Right renal pelvis (tissue), 4 donors: ENCODE measurements at places on chromosomes 16 and 17. TPM values are rescaled to one million over a fixed set of nuclear protein-coding genes. Genes with fewer than 3 reads are reported as not detected.

- no peak for DNase-seq
Measured at GRCh38 chr17:64306850-64307463, 43.9 kb upstream of the TEX2 start.

GRCh38 chr16:15946257-15947044, 3.0 kb upstream of the ABCC1 start:
- DNase-seq: no peak

DNA sequence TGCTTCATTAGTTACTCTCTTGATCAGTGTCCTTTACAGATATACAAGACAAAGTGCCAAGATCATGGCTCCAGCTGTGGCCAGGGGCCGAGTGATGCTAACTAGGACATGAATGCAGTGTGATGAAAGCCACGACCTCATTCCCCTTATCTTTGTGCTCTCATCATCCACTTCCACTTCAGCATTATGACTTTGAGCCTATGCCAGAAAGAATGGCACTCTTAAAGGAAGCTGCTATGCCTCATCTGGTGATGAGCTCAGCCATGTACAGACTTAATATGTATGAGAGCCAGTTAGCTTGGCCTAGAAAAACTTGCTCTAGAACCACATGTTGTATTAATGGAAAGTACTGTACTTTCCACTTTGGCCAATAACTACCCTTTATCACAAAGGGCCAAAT, 179.1 kb downstream of the TOX3 start:
- no peak for DNase-seq

CCL17 gene
- not detected for polyA plus RNA-seq

DNA sequence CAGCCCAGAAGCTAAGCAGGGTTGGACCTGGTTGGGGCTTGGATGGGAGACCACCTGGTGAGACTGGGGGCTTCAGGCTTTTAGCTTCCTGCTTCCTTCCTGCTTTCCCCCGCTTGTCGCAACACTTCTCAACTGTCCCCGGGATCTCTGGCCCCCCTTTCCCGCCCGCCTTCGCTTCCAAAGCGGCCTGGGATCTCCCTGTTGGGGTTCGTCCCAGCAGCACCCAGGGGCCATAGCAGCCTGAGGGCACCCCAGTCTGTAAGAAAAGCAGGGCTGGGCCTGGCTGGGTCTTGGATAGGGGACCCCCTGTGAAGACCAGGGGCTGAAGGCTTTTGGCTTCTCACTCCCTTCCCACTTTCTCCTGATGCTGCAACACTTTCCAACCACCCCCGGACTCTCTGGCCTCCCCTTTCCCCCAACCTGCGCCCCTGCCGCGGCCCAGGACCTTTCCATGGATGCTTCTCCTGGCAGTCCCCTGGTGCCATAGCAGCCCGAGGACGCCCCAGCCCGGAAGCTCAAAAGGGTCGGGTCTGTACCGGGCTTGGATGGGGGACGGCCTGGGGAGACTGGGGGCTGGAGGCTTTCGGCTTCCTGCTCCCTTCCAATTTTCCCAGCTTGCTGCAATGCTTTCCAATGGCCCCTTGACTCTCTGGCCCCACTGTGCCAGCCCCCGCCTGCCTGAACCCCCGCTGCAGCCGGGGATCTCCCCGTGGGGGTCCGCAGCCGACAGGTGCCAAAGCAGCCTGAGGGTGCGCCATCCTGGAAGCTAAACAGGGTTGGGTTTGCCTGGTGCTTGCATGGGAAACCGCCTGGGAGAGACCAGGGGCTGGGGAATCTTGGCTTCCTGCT, 2276.2 kb downstream of the TP53TG3F start:
- no peak for DNase-seq

DNA sequence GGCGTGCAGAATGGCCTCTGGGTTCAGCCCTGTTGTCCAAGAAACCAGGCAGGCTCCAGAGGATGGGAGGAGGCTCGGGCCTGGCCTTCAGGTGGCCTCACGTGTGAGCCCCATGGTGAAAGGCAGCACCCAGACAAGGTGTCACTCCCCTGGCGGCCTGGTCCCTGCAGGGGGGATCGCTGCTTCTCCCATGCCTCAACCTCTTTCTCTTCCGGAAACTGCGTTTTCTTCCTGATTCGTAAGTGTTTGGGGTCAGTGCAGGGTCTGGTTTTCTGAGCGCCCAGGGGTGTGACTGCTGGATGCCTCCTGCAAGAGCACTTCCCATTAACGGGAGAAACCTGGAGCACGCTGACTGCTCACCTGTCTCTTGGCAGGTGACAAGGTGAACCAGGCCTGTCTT, 70.0 kb upstream of the CIBAR2 start:
- no peak for DNase-seq

GRCh38 chr16:22278441-22279230, 18.6 kb upstream of the POLR3E start:
- DNase-seq: no peak

DNA sequence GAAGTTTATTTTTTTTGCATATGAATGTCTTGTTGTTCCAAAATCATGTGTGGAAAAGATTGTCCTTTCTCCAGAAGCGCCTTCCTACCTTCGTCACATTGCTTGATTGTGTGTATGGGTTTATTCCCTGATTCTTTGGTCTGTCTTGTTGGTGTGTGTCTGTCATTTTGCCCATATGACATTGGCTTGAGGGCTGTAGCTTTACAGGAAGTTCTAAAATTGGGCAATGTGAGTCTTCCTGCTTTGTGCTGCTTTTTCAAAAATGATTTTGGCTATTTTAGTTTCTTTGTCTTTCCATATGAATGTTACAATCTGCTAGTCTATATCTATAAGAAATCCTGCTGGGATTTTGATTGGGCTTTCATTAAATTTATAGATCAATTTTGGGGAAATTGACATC, 217.2 kb downstream of the SNX29 start:
- DNase-seq: no peak

WFIKKN2 gene
- 0.89 TPM for polyA plus RNA-seq

DNA sequence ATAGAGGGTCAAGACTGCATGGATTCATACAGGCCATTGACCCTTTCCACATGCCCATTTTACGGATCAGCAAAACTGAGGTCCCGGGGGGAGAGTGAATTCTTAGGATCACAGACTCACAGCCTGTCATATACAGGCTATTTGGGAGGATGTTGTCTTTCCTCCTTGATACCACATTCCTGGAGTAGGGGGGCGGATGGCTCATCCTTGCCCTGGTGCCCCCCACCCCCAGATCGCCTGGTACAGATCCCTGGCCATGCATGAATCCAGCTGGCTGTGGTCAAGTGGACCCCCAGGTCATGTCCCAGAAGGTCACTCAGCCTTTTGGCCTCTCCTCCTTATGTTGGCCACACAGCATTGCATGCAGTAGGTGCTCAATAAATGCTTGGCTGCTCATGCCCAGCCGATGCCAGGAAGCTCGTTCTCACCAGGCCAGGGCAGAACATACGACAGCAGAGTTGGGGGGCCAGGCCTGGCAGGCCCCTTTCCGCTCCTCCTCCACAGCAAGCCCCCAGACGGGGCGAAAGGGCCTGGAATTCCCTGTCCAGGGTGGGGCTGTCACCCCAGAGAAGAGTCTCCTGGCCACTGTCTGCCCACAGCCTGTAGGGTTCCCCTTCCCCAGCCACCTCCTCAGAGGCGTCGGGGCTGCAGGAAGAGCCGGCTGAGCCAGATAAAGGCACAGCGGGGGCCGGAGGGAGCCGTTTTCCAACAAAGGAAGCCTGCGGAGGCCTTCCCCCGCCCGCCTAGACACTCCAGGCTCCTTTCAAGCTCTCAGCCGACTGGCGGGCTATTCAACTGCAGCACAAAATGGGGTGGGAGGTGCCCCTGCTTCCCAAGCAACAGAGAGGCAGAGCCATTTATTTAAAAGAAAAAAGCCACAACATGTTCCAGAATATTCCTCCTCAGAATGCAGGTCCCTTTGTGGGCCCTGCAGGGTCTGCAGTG, 215.7 kb upstream of the CIBAR2 start:
- DNase-seq: no peak

GRCh38 chr16:2319606-2320005, 20.9 kb downstream of the ABCA3 start:
- no peak for DNase-seq

ARL4D gene
- polyA plus RNA-seq: 16.8 TPM

- DNase-seq: no peak
Measured at GRCh38 chr17:47935961-47936360, 5.4 kb upstream of the PNPO start.

GNAO1 gene
- polyA plus RNA-seq: 4.7 TPM

CDRT15 gene
- polyA plus RNA-seq: 0.81 TPM

MTHFSD gene
- polyA plus RNA-seq: 30.2 TPM

DNA sequence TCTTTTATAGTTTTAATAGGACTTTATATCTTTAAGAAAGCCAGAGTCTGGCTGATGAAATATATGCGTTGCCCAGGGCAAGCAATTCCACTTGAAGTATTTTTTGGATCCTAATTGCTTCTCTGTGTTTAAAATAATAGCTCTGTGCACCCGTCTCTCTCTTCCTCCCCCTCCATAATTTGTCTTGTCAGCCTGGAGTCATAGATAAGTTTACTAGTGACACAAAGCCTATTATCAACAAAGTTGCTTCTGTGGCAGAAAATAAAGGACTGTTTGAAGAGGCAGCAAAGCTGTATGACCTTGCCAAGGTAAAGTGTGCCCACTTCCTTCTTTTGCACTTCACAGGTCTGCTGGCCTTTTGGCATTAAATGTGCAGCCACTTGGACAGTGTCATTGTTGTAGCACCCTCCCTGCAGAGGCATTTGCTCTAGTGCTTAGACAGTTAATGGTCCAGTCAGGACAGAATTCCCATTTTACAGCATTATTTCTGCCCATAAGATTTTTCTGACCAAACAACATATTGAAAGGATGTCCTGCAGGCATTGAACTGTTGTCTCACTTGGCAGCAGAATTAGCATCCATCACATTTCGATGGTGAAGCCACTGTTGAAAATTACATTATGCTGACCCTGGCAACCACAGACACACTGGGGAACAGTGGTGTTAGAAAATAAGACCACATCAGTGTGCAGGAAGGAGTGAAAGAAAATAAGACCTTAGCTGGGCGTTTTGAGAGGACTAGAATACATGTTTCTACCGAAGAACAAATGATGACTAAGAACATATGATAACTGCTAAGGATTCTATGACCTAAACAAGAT, 28.4 kb upstream of the SLC12A3 start:
- no peak for DNase-seq

RNF222 gene
- not detected for polyA plus RNA-seq

TBC1D3H gene
- polyA plus RNA-seq: not detected
